Cortex of kidney (tissue), 1 donor: ENCODE measurements at places on chromosomes 3 and 15.

DNA sequence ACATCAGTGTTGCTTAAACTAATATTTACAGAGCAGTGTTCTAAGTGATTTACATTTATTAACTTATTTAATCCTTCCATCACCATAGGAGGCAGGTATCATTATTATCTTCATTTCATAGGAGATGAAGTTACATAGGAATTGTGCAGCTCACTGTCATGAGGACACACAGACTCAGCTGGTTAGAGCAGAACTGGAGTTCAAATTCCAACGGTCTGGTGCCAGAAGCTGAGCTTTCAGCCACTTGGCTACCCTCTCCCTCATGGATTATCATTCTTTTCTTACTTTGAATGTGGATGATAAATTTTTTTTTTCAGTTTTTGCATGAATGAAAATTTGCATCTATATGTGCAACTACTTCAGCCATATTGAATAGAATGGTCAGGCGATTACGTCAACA is 86.0 kb upstream of the LRIG1 start:
- no peak for DNase-seq

DNA sequence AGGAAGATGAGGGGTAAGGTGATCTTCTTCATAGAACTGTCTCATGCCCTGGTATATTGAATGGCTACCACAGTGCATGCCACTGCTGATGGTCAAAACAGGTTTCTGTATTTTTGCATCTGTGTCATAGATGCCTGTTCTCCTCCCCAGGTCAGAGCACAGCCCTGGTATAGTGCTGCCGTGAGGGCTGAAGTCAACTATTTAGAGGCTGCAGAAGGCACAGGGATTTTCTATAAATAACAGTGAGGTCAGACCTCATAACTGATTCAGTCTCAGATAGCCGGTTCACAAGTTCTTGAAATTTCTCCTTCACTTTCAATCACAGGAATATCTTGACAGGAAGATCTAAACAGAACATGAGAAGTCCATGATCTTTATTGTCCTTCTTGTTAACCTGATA is 99.2 kb upstream of the NUDT16 start:
- no peak for DNase-seq

DNA sequence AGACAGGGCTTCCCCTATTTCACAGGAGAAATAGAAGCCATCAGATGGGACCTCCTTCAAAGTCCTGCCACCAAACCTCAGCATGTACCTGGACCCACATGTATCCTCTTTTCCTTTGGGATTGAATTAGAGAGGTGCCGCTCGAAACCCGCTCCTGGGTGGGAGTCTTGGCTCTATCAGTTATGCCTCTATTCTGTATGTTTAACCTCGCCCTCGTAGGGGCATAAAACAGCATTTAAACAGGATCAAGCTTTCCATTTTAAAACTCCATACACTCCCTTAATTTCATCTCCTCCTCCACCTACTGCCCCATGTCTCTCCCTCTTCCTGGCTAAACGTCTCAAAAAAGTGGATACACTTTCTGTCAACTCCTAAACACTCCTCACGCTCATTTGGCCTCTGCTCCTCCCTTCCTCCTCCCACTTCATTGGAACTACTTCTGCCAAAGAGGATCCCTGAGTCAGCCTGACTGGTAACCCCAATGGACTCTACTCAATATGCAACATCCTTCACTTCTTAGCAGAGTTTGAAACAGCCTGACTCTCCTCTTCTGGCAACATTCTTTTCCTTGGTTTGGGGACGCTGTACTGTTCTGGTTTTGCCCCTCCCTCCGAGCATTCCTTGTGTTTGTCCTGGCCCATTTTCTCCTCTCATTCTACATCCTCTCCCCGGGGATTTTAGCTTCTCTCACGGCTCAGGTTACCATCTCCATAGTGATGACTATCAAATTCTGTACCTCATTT is 23.0 kb upstream of the MUC20 start:
- DNase-seq: no peak

DNA sequence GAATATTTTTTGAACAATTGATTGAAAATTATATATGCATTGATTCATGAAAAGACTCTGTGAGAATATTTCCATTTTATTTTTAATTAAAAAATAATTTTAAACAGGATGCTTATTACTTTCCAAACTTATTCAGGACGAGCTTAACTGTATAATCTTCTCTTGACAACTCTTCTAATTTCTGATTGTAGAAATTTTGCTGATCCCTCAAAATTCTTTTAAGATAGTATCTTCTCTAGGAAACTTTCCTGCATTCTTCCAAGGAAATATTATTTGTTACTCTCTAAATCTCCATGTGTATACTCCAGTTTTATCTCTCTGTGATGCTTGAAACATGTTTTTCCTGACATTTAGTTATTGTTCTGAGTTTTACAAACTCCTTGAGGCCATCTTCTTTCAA is 197.2 kb downstream of the BCHE start:
- no peak for DNase-seq

DNA sequence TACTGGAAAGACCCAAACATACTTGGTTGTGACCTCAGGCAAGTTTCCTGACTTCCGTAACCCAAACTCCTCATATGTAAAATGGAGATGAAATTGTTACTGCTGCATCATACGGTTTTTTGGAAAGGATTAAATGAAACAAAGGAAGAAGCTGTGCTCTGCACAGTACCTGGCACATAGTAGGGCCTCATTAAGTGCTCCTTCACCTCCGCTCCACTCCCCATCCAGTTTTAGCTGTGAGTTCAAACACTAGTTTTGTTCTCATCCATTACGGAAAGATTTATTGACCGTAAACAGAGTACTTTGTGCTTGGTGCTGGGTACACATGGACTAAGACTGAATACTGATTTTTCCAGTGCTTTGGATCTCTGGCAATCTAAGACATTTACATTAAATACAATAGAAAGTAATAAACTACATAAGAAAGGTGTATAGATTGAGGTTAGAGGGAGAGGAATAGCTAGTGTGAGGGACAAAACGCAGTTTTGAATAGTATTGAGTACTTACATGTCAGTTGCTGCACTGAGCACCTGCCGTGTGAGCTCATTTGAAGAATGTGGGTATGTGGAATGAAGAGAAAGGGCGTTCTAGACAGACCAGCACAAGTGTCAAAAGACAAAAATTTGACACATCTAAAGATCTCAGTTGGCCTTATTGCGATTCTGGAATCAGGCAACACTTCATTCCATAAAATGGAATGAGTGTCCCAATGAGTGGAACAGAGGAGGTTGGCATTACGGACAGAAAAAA is 594 bp upstream of the ICE2 start:
- no peak for DNase-seq

DNA sequence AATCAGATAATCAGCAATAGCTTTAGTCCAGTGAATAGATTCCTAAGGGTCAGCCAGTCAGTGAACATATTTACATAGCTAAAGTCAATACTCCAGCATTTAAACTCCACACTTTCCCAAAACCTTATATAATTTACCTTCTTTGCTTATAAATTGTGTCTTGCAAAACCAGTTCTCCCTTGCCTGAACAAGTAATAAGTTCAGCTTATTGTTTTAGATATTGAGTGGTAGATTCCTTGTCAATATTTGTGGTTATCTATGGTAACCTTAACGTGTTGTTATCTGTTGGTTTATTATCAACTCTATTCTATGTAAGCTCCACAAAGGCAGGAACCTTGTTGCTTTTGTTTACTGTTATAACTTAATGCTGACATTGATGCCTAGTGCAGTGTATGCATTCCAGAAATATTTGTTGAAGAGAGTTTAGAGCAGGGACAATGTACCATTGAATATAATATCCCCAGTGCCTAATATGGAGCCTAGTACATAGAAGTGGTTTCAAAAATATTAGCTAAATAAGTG is 24.0 kb downstream of the PLSCR5 start:
- DNase-seq: no peak

DNA sequence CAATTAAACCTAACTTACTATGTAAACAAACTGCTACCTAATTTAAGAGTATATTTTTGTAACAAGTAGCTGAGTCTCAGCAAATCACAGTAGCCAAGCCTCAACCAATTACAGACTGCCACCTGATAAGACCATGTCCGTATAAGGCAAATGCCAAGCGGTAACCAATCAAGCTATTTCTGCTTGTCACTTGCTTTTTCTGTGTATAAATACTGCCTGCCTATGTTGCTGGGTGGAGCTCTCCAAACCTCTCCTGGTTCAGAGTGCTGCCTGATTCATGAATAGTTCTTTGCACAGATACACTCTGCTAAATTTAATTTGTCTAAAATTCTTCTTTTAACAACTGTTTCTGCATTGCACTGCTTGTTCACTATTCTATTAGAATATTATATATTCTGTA is 42.6 kb downstream of the ZNF148 start:
- no peak for DNase-seq

GRCh38 chr15:90001062-90001682 is at the start of gene ZNF710:
ZNF710 (plus strand) TSS chr15:90001324; CDS start chr15:90067138, 65,814 bp downstream.
- no peak for DNase-seq

GRCh38 chr3:16508591-16508995 is 4.9 kb downstream of the RFTN1 start:
- no peak for DNase-seq

GRCh38 chr3:157271283-157271882 is 111.4 kb upstream of the CCNL1 start:
- no peak for DNase-seq

GRCh38 chr3:119240101-119240590 is 532 bp downstream of the B4GALT4 start:
- DNase-seq: no peak

DNA sequence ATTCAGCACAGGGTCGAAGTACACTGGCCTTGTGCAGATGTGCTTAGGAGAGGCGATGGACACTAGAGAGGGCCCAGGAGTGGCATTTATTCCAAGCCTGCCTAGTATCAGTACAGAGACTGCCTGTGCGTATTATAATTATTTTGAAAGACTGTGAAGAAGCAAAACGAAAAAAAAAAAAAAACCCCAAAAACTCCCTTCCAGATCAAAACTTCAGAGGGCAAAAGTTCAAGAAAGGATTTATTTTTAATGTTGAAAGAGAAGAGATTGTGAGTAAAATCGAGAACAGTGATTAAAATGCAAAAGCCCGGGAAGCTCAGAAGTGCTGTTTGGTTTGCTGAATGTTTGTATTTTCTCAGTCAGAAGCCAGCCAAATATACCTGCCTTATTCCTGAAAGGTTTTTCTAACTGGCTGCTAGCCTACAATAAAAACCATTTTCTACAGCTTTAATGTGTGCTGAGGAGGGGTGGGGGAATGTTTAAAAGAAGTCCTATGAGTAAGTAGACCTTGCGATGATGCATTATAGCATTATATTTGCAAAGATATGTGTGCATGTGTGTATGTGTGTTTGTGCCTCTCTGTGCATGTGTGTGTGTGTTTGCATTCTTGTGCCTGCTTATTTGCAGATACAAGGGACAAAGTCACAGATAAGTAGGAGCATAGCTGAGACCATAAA is 19.3 kb upstream of the LZTFL1 start:
- DNase-seq: no peak

DNA sequence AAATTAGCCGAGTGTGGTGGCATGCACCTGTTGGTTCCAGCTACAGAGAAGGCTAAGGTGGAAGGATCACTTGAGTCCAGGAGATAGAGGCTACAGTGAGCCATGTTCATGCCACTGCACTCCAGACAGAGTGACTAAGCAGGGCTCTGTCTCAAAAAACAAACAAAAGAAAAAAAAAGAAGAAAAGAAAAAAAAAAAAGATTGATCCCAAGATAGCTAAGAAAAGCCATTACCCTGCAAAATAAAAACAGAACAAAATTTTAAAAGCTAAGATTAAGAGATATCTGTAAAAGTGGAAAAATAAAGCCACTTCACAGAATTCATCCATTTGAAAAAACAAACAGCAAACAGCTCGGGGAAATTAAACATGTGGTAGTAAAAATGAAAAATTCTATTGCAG is 23.8 kb downstream of the LRRC2 start:
- no peak for DNase-seq

GRCh38 chr3:30668051-30668609 is 61.7 kb downstream of the TGFBR2 start:
- no peak for DNase-seq

DNA sequence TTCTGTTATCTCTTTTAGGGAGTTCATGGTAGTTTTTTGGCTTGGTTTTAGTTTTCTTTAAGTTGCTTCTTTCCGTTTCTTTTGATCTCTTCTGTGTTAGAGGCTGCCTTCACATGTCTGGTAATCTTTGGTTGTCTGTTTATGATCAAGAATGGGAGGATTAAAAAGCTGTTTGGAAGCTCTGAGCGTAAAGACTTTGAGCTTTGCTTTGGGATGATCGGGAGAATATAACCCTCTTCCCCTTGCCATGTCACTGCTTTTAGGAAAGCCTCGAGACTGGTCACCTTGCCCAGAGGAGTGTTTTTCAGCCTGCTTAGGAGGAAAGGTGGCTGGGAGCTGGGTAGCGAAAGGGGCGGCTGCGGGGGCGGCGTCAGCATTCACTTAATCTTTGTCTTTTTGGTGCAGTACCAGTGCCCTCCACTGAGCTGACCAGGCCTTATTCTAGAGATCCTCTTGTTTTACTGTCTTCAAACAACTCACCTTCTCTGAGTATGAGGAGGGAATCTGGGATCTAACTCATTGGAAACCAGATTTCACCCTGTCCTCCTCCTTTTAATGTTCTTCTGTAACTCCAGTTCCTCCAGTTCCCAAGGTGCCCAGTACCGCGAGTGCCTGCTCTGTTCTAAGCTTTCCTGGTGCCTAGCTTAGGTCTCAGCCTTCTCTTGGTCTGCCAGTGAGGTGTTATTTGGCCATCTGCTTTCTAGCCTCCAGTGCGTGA is 15.5 kb downstream of the TATDN2 start:
- no peak for DNase-seq

- no peak for DNase-seq
Measured at GRCh38 chr3:171168086-171168485, 141.6 kb upstream of the SLC2A2 start.

DNA sequence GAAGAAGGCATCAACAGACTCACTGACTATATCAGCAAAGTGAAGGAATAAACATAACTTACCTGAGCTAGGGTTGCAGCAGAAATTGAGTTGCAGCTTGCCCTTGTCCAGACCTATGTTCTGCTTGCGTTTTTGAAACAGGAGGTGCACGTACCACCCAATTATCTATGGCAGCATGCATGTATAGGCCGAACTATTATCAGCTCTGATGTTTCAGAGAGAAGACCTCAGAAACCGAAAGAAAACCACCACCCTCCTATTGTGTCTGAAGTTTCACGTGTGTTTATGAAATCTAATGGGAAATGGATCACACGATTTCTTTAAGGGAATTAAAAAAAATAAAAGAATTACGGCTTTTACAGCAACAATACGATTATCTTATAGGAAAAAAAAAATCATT is 17.8 kb downstream of the LMOD3 start:
- DNase-seq: no peak

DNA sequence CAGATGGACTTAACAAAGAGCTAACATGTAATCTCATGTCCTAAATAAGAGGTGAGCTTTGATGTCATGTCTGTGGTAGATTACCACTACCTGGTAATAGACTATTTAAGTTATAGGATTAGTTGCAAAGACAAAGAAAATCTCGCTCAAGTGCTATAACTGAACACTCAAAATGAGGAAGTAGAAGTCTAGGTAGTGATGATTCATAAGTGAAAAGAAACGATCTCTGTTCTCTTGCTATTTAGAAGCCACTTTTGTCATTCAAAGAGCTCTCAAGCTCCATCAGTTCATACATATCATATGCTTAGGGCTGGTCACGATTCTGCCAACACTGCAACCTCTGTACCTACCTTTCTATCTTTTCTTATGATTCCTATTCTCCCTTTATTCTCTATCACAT is 110.9 kb downstream of the EDEM1 start:
- no peak for DNase-seq

GRCh38 chr3:62027796-62028195 is 345.6 kb downstream of the FEZF2 start:
- no peak for DNase-seq
